Thyroid gland (tissue), 4 donors: ENCODE measurements at places on chromosomes 2 and 18. TPM values are rescaled to one million over a fixed set of nuclear protein-coding genes. Genes with fewer than 3 reads are reported as not detected.

Gene FEV
- total RNA-seq: not detected

Gene PDE6D
- 19.8 TPM for total RNA-seq

Gene PTH2R
- not detected for total RNA-seq

Gene PROKR1
- total RNA-seq: not detected

Gene OSGEPL1
- 13.7 TPM for total RNA-seq

Gene GPR45
- not detected for total RNA-seq

Gene GBX2
- not detected for total RNA-seq
